Stimulated activated CD8-positive, alpha-beta memory T cell treated with anti-CD3 and anti-CD28 coated beads, Interleukin-15, amount 100 ng/mL, for 48 hours (primary cell): ENCODE measurements at places on chromosomes 6 and 20.

- DNase-seq, result no peak
Observed at GRCh38 chr6:92495242-92495641, 924.1 kb downstream of the EPHA7 start.

GRCh38 chr6:158910484-158911440 is 89.2 kb downstream of the RSPH3 start:
- peak; percentile 8 for DNase-seq

DNA sequence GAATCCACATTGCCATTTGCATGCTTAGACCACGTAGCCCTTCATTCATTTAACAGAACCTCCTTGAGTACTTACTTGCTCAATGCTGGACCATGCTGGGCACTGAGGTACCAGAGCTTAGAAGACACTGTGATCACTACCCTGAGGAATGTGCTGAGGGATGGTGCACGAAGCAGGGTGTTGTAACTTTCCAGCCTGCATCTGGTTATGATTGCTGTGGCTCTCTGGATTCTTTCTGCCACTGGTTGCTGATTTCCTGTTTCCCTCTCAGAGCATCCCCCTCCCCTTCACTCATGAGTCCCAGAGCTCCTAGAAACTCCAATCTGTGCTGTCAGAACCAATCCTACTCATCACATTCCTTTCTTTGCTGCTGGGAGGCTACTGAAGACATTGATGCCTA is 537.4 kb downstream of the PTPRT start:
- DNase-seq, result no peak

GRCh38 chr6:40399888-40400457 is 187.2 kb downstream of the LRFN2 start:
- no peak for DNase-seq

- DNase-seq, result no peak
Observed at GRCh38 chr6:111771094-111771432, 102.2 kb downstream of the FYN start.

GRCh38 chr6:108807928-108808327 is 40.3 kb upstream of the ARMC2 start:
- no peak for DNase-seq

DNA sequence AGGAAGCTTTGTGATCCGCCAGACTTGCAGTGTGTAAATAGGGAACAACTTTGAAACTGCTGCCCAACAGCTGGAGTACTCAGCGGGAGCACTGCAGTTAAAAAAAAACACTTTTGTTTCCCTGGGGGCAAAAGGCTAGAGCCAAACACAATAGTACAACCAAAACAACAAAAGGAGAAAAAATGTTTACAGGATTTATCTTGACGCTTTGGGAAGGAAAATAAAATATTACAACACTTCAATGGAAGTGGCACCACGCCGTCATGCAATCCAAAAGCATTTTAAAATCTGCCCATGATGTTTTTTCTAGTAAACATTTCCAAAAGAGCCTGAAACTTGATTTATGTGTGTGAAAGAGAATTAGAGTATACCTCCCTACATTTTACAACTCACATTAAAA is 26.0 kb downstream of the PTPRK start:
- no peak for DNase-seq

DNA sequence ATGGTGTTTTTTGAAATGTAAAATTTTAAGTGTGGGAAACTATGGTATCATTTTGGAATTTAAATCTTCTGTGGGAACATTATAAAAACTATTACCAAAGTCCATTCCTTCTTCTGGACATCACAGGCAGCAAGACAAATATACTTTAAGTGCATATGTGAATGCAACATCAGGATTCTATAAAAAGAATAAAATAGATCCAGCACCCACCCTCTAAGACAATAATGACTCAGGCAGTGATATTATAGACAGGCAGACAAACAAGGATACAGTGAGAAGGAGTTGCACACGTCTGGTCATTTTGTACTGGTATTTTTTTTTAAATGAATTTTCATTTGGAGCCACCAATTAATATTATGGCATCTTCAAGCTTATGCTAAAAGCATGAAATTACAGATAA is 21.1 kb upstream of the NEDD9 start:
- DNase-seq, result no peak

DNA sequence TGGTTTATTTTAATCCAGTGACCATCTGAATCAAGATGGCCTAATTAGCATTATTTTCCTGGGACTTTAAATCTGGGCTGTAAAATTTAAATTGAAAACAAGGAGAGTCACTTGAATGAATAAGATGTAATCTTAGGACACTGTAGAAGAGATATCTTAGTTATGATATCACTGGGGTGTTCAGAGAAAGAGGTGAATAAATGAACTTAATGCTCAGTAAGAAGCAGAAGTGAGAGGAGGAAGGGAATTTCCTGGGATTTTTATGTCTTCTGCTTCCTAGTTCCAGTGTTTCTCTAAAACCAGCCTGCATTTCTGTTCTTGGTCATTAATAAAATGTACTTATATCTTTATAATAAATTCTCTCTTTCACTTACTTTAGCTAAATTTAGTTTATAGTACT is 136.8 kb upstream of the PTPRK start:
- DNase-seq, result no peak

- DNase-seq, result no peak
Observed at GRCh38 chr20:44702776-44703175, 12.4 kb upstream of the CCN5 start.

DNA sequence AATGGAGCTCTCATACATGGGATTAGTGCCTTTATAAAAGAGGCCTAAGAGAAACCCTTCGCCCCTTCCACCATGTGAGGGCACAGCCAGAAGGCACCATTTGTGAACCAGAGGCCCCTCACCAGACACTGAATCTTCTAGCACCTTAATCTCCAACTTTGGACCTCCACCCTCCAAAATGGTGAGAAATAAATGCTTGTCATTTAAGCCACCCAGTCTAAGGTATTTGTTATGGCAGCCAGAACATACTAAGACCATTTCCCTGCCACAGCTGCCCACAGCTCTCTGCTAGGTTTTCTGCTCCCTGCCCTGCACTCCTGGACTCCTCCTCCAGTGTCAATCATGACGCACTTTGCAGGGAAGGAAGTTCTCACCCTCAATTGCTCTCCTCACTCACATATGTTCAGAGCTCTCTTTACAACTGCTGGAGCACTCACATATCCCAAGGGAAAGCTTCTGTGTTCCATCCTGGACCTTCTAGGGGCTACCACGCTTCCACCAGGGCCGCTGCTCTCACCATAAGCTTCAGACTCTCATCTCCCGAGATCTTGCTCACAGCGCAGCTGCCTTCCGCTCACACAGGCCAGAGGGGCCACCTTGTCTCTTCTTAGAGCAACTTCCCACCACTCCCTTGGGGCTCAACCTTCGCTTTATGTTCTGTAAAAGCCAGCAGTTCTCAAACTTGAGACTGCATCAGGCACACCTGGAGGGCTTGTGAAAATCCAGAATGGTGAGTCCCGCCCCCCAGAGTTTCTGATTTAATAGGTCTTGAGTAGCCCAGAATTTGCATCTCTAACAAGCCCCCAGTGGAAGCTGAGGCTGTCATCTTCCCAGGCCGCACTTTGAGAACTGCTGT is 1.6 kb upstream of the LY86 start:
- DNase-seq, result no peak

DNA sequence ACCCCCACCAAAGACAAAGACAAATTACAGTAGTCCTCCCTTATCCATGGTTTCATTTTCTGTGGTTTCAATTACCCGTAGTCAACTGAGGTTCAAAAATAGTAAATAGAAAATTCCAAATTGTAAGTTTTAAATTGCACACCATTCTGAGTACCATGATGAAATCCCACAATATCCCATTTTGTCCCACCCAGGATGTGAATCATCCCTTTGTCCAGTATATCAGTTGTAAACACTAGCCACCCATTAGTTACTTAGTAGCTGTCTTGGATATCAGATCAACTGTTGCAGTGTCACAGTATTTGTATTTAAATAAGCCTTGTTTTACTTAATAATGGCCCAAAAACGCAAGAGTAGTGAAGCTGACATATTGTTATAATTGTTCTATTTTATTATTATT is 364.0 kb upstream of the ARID1B start:
- DNase-seq, result no peak

DNA sequence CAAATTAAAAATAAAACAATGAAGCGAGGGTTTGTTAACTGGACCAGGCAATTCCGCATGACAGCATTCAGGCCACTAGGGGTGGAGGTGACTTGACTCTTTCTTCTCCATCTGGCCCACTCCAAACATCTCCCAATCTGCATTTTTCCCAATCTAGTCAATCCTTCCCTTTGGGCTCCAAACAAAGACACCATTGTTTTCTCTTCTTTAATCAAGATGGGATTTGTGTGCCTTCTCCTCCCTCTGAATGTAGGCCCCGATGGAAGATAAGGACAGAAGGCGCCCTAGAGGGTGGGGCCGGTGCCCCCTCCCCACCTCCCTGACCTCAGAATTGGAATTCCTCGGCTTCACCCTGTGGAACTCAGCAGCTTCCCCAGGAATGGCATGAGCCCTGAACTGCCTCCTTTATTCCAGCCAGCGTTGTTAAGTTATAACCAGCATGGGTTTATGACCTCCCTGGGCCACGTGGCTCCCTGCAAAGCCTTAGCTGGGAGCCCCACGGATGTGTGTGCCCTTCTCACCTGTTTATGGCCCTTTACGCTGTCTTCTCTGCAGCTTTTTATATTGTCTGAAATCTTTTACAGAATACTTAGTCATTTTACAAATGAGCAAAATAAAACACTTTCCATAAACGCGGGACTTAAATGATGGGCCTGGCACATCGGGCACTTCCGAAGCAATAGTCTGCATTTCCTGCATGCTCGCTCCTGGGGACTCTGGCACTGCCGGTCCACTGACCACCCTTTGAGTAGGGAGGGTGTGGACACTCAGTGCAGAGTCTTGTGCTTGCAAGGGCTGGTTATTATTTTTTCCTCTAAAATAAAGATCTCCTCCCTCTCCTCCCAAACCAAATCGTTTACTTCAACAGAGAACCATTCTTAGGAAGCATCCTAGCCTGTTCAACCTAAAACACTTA is 24.5 kb downstream of the OVOL2 start:
- no peak for DNase-seq

DNA sequence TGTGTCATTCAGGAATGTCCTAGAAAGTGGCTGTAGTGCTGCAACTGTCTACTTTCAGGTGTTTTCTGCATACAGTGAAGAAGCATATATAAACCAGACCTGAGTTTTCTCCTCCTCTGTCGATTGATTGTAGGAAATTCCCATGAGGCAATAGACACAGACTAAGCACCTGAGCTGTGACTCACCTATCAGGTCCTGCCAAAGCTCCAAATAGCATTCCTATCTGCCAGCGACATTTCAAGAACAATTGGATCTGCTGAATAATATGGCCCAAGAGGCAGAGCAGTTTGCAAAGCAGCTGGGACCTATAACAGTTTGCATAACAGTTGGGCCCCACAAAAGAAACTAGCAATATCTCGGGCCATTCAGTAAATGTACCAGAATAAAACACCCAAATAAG is 360.4 kb downstream of the HAO1 start:
- DNase-seq, result no peak

DNA sequence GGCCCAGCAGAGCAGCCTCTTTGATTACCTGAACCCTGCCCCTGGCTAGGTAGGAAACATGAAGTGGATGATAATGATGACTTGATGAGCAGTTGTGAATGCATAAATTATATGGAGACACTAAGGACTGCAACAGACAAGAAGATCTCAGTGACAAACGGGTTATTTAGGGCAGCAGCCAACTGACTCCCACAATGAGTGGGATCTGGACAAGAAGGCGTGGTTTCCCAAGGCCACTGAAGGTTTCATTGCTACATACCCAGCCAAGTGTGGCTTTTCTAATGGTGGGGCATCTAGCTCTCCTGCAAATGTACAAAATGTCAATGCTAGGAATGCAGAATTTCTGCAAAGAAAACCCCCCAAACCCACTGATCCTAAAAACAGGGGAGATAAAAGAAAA is 29.4 kb downstream of the RING1 start:
- no peak for DNase-seq

DNA sequence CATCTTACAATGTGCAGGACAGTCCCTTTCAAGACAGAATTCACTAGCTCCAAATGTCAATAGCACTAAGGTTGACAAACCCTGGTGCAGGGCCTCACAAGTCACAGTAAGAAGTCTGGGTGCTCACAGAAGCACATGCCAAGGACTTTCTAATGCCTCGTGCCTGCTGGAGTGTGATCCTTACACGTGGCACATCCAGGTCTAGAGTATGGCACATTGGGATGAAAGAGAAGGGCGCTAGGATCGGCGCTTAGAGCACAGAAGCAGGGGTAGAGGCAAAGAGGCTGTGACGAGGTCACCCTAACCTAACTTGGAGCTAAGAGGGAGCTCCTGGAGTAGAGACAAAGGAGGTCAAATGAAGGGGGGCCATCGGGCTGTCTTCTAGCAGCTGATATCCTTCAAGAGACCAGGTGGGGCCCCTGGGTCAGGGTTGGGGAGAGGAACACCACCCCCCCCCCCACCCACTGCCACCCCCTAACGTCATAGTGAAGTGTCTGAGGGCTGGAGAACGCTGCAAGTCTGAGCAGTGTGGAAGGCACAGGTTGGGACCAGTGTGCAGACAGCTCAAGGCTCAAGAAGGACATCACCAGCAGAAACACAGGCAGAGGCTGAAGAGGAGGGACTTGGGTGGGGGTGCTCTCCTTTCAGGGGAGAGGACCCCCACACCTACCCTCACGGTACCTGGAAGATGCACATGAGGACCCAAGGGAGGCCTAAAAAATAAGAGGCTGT is 97.8 kb upstream of the MRPS10 start:
- DNase-seq, result no peak

GRCh38 chr20:22577515-22578220 is 6.7 kb downstream of the FOXA2 start:
- DNase-seq, result no peak

DNA sequence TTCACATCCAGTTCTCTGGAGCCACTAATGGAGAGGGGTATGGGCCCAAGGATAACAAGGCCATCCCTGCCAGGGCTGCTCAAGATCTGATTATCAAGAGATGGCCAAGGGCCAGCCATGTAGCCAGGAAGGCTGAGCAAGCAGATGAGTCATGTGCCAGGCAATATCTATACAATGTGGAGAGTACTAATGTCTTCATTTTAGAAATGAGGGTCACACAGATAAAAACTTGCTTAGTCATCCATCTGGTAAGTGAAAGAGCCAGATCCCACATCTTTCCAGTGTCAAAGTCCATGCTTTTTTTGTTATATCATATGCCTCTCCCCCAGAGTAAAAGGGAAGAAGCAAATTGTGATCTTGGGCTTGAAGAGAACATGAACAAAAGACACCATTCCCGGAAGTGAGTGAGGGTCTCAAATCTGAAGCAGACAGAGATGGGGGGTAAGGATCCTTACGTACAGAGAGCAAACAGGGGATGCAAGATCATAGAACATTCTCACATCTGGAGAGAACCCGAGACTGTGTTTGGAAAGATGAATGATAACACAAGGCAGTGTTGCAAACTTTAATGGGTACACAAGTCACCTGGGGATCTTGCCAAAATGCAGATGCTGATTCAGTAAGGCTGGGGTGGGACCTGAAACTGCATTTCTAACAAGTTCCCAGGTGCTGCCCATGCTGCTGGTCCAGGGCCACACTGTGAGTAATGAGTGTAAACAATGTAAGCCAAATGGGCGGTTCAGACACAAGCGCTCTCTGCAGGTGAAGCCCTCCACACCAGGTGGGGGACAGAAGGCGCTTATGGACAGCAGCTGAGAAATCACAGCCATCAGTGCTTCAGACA is 20.0 kb upstream of the GSTA3 start:
- DNase-seq, result no peak

- DNase-seq, result no peak
Observed at GRCh38 chr6:29462022-29462421, 5.1 kb downstream of the OR2H1 start.

GRCh38 chr20:16296931-16297330 is 276.3 kb downstream of the KIF16B start:
- DNase-seq, result no peak

- DNase-seq, result no peak
Observed at GRCh38 chr6:43032326-43032725, 10.9 kb downstream of the RRP36 start.
